ENCODE measurements at places on chromosomes 12 and 14.

GRCh38 chr14:100696590-100696989, 30.1 kb upstream of the DLK1 start:
- no peak for DNase-seq

GRCh38 chr14:23430723-23431085, 4.8 kb downstream of the MYH7 start:
- DNase-seq: no peak

DNA sequence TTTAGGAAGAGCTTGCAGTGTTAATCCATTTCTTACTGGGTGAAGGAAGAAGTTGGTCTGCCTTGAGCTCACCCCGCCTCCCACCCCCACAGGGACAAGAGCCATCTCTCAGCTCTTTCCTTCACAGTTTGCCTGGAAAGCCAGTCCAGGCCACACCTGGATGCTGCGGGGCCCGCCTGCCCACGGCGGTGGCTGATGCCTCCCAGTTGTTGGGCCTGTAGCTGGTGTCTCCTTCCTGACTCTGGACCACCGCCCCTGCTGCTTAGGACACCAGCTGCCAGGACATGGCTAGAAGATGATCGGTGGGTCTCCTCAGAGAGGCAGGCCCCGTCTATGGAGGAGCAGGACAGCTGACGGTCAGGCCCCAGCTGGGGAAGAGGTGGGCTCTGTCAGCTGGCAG, 92.9 kb downstream of the TESC start:
- no peak for DNase-seq

GRCh38 chr14:75578102-75578785, at the start of gene FLVCR2:
Gene FLVCR2, plus strand, starts transcription at chr14:75578620. Its CDS starts 353 bp downstream, at chr14:75578973.
- DNase-seq: peak; percentile 27

- no peak for DNase-seq
Measured at GRCh38 chr12:92899386-92900001, 29.6 kb downstream of the EEA1 start.

DNA sequence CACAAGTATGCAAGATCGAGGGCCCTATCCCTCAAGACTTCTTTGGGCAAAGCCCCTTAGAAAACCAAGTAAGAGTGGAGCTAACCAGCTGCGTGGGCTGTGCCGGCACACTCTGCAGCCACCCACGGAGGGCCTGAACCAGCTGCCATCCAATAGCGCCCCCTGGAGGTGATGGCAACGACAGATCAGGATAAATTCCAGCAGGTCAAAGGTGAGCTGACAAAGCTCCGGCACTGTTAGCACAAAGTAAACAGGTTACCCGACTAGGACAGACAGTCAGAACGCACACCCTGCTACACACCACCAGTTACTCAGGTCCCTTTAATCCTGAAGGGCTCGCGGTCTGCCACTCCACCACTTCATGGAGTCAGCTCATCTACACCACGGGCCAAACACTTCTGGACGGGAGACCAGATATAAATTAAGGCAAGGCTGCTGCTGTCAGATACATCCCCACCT, 4.9 kb downstream of the ZBTB39 start:
- DNase-seq: peak; percentile 51

DNA sequence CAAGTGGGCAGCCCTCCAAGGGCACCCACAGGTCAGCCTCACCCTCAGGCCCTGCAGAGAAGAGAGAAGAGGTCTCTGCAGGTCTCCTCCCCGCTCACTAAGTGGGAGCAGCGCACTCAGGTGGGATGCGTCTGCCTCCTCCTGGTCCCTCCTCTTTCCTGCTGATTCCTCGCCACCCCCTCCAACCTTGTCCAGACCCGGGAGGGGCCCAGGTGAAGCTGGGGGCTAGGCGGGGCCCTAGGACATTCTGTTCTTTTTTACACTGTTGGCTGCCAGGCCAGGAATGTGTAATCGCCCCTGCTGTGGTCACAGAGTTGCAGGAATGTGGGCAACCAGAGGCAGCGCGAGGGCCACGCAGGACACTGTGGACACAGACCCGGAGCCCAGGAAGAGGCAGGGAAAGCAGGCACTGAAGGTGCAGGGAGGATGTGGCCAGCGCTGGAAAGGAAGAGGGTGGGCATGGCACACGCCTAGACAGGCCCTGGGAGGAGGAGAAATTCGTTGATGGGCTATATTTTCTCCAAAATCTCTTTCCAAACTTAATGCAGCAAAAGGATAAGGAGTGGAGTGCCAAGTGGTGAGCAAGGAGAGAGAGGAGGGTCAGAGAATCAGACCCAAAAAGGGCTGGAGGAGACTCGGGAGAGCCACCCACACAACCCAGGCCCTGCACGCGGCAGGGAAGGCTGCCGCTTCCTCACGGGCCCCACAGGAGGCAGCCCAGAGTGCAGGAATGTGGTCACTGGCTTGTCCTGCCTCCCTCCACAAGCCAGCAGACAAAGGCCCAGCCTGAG, 911 bp upstream of the SCNN1A start:
- no peak for DNase-seq
